ENCODE measurements at places on chromosomes 1 and 21. TPM values are rescaled to one million over a fixed set of nuclear protein-coding genes. Genes with fewer than 3 reads are reported as not detected.

Gene MFSD2A
- total RNA-seq = 20.2 TPM

GRCh38 chr1:206000641-206001339 is 2.4 kb downstream of the RAB7B start:
- H3K27me3 ChIP-seq = no peaks in the 10 kb centered on the region
- peak; percentile 14 for DNase-seq
- H3K27ac ChIP-seq = no peak overlapping the region
- H3K4me3 ChIP-seq = no peak overlapping the region

GRCh38 chr1:239269706-239270105 is 116.7 kb upstream of the CHRM3 start:
- no peaks in the 10 kb centered on the region for H3K27me3 ChIP-seq
- no peak overlapping the region for H3K27ac ChIP-seq
- H3K4me3 ChIP-seq = no peak overlapping the region
- H3K36me3 ChIP-seq = no peaks in the 10 kb centered on the region
- no peak for DNase-seq

DNA sequence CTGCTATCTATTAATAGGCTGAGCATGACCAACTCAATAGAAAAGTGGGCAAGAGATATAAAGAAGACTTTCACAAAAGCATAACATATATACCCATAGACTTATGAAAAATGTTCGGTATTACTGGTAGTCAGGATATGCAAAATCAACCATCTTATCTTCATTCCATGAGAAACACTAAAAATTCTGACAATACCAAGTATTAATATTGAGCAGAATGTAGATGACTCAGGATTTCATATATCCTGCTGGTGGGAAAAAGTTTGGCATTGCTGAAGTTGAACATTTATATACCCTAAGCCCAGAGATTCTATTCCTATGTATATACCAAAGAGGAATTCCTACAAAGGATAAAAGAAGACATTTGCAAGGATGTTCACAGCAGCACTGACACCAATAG is 138.3 kb downstream of the CLEC20A start:
- DNase-seq = no peak
- no peaks in the 10 kb centered on the region for H3K36me3 ChIP-seq
- no peak overlapping the region for H3K27ac ChIP-seq
- H3K4me3 ChIP-seq = no peak overlapping the region
- H3K27me3 ChIP-seq = no peaks in the 10 kb centered on the region

DNA sequence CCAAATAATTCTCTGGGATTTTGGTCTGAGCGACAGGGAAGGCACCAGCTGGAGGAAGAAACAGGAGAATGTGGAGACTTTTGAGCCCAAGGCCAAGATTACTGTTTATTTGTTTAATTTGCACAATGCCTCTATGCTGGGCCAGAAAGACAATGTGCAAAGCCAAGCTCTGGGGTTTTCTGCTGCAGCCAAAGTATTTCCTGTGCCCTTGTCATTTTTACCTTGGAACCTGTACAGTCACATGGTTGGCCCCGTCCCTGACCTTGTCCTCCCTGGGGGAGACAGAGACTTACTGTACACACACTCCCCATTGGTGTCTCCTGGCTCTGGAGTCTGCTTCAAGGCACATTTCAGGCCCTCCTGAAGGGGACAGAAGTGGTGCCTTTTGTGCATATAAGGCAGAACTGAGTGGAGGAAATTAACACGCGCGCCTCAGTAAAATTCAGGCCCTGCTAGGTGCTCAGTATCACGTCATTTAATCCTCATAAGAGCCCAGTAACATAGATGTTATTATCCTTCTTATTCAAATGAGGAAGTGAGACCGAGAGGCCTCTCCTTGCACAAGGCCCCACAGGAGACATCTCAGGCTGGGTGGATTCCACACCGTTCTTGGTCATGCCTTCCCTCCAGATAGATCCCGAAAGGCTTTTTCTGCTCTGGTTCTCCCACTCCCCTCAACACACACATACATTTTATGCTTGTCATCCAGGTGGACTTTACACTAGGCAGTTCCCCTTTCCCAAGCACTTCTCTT is 21.1 kb downstream of the C1orf115 start:
- no peak for DNase-seq
- no peak overlapping the region for H3K4me3 ChIP-seq
- no peak overlapping the region for H3K27ac ChIP-seq
- H3K4me1 ChIP-seq = no peaks in the 10 kb centered on the region

DNA sequence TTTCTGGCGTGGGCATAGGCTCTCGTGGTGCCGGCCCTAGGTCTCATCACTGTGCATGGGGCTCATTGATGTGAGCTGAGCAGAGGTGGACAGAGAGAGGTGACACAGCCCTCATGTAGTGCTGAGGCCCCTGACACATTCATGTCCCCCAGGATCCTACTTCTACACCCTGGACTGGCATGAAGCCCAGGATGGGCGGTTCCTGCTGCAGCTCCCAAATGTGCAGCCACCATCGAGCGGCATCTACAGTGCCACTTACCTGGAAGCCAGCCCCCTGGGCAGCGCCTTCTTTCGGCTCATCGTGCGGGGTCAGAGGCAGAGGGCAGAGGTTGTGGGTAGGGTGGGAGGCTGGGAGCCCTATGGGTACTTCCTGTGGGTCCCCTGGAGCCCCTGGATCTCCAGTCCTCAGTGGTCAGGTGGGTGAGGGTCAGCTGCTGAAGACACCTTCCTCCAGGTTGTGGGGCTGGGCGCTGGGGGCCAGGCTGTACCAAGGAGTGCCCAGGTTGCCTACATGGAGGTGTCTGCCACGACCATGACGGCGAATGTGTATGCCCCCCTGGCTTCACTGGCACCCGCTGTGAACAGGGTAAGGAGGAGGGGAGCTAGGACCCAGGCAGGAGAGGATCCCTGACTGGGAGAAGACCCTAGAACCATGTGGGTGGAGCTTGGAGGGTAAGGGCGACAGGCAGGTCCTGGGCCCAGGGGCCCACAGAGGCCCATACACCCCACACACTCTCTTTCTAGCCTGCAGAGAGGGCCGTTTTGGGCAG is 6.1 kb downstream of the TIE1 start:
- H3K36me3 ChIP-seq = no peaks in the 10 kb centered on the region
- no peak for DNase-seq
- no peaks in the 10 kb centered on the region for H3K4me1 ChIP-seq

DNA sequence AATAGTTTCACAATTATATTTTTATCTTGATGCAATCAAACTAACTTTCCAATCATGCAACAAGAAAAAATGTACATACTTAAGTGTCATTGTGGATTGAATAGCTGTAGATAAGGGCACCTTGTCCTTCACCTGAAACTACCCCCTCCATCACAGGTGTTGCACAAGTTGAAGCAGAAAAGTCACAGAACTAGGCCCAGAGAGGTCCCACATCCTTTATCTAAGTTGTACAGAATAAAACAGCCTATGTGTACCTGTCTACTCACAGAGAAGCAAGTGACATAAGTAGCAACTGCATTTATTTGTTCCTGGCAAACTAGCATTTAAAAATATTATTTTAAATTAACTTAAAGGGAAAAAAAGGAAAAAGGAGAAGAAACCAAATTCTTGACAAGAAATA is 256.8 kb downstream of the FAF1 start:
- no peaks in the 10 kb centered on the region for H3K27me3 ChIP-seq
- H3K36me3 ChIP-seq = peaks cover 1% of the 10 kb centered on the region
- peaks cover 3% of the 10 kb centered on the region for H3K4me1 ChIP-seq
- no peak overlapping the region for H3K4me3 ChIP-seq

DNA sequence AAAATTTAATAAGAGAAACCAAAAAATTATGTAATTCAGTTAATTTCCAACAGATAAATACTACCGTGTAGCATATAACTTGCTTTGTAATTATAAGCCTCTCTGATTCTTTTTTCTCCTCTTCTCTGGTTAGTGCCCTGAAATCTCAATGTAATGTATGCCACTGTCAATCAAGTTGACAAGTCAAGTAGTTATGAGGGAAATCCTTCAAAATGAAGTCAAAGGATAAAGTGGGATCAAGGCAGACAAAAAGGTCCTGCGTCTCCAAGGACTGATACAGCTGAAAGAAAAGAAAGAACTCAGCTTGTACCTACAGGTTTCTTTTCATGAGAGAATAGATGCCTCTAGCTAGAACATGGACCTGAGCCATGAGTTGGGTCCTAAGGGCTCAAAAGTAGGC is 19.8 kb downstream of the VPS45 start:
- no peak overlapping the region for H3K27ac ChIP-seq
- no peak overlapping the region for H3K4me3 ChIP-seq
- H3K27me3 ChIP-seq = no peaks in the 10 kb centered on the region
- peaks cover 10% of the 10 kb centered on the region for H3K4me1 ChIP-seq
- H3K36me3 ChIP-seq = peaks cover 18% of the 10 kb centered on the region

GRCh38 chr1:152520561-152521090 is 6.3 kb downstream of the CRCT1 start:
- no peak overlapping the region for H3K27ac ChIP-seq
- no peaks in the 10 kb centered on the region for H3K4me1 ChIP-seq
- peaks cover 30% of the 10 kb centered on the region for H3K27me3 ChIP-seq
- no peak for DNase-seq
- H3K4me3 ChIP-seq = no peak overlapping the region

Gene PTPN7
- 317 TPM for total RNA-seq

- H3K27ac ChIP-seq = peak overlapping the region; percentile 96
- no peaks in the 10 kb centered on the region for H3K27me3 ChIP-seq
- H3K4me1 ChIP-seq = peaks cover 52% of the 10 kb centered on the region
- H3K4me3 ChIP-seq = no peak overlapping the region
- H3K36me3 ChIP-seq = peaks cover 1% of the 10 kb centered on the region
Observed at GRCh38 chr1:154758346-154758745, 111.7 kb downstream of the KCNN3 start.

DNA sequence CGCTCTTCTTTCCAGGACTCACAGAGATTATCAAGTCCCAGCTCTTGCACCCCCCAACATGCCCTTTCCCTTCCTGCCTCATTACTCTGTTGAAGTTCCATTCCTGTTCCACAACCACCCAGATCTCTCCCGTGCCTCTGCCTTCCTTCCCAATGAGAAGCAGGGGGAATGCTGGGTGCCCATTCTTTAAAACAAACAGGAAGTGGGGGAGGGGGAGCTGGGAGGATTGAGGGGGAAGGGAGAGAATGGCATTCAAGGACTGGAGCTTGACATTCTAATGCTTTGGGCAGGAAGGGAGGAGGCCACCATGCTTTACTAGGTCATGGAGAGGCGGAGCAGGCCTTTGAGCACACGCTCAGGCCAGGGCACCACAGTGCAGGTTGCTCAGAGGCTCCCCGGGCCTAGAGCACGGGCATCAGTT is 150.3 kb upstream of the IRF2BP2 start:
- H3K27me3 ChIP-seq = no peaks in the 10 kb centered on the region
- peaks cover 2% of the 10 kb centered on the region for H3K36me3 ChIP-seq
- H3K4me3 ChIP-seq = no peak overlapping the region
- H3K27ac ChIP-seq = peak overlapping the region; percentile 25
- peaks cover 49% of the 10 kb centered on the region for H3K4me1 ChIP-seq
- DNase-seq = no peak

DNA sequence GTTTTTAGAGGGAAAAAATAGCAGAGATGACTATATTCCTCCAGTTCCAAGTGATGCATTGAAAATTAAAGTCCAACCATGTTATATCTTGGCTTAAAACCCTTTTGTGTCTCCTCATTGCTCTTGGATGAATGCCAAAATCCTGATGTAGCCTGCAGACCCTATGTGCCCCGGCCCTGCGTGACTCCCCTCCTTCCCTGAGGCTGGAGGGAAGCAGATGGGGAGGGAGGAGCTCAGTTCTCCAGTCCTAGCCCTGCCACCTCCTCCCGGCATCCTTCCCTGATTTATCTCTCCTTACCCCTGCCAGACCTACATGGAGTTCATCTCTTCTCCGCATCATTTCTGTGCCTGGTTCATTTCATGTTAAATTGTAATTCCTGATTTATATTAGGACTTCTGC is 397.4 kb downstream of the PTPRU start:
- peaks cover 4% of the 10 kb centered on the region for H3K27me3 ChIP-seq
- no peak overlapping the region for H3K27ac ChIP-seq
- H3K36me3 ChIP-seq = no peaks in the 10 kb centered on the region
- DNase-seq = no peak
- no peak overlapping the region for H3K4me3 ChIP-seq

Gene DOP1B
- 9.9 TPM for total RNA-seq

All from activated naive CD8-positive, alpha-beta T cell treated with anti-CD3 and anti-CD28 coated beads for 36 hours (primary cell).